Stimulated activated CD8-positive, alpha-beta memory T cell treated with anti-CD3 and anti-CD28 coated beads, Interleukin-7, amount 100 ng/mL, for 24 hours (primary cell): ENCODE measurements at places on chromosomes 6 and 20.

DNA sequence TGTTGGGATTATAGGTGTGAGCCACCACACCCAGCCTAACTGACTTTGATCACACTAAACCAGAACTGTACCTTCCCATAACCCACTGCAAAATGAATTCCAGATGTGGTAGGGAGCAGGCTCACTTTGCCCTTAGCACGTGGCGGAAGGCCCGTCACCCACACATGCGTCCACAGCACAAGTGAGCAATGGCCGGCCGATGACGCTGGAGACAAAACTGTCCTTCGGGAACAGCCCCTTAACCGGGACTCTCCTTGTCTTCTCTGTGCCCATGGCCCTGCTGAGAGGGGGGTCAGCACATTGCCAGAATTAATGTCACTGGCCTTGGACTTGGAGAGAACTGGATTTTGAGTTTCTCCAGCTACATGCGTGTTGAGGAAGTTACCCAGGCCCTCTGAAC, 107.2 kb downstream of the TOX2 start:
- no peak for DNase-seq

GRCh38 chr20:54062812-54063280, 7.5 kb downstream of the BCAS1 start:
- DNase-seq, result no peak

DNA sequence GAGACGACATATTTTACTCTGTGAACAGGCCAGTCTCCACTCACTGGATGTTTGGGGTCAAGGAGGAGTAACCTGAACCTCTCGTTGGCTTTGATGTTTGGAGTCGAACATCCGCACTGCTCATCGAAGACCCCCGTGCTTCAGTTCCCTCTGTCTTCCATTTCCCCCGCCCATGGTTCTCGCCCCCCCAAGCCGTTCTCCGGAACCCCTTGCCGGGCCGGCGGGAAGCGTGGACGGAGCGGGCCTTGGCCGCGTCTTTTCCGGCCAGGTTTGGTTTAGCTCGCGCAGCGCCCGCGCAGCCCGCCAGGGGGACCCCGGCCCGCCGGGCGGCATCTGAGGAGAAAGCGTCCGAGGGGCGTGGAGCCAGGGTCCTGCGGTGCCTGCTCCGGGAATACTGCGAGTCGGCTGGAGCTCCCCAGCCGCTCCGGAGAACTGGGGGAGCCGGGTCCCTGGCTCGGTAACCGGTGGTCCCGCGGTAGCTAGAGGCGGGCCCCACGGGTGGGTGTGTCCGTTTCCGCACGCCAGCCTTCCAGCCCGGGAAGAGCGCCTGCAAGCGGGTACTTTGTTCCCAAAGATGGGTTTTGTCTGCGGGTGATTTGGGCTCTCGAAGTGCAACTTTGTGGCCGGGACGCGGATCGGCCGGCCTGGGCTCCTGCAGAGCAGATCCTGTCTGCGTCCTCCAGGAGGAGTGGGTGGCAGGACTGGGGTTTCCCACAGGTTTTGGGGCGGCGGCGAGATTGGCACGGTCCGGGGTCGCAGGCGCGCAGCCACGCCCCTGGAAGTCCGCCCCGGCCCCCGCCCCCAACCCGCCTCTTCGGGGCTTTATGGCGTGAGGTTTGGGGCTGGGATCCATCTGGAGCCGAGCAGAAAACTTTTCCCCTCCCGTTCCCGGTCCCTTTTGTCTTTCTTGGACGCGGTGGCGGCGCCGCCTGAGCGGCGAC, at the start of gene TMEM200A:
TSS of gene TMEM200A (plus strand) at position 852 of the 941 bp plus-strand sequence. CDS start 74,406 bp downstream, outside the sequence.
- peak; percentile 25 for DNase-seq

DNA sequence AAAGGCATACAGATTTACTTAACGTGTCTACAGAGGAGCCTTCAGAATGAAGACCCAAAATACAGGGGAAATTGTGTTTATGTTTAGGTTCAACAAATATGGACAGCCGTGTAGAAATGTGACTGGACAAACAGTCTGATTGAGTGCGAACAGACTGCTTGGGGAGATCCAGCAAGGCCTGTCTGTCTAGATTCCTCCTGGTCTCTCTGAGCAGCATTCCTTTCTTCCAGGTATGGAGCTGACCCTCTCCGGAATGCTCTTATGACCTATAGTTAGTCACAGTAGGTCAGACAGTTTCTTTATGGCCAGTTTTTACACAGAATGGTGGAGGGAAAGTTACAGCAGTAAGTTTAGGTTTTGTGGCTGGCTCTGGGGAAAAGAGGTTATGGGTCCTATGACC, 9.0 kb downstream of the RIN2 start:
- no peak for DNase-seq

DNA sequence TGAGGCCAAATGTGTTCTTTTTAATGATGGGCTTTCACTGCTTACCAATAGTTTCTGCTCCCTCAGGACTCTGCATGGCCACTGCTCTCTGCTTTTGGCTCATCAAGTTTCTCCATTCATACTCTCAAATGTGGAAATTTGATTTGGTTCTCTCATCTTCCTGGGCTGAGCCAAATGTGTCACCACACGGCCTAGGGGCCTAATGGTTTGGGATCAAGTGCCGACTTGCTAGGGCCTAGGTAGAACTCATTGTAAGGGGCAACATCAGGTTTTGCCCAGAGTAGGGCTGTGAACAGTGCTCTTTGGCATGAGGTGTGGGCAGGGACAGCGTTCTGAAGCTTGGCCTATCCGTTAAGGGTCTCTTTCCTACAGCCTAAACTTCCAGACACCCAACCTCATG, 3.9 kb upstream of the MRPS10 start:
- no peak for DNase-seq

DNA sequence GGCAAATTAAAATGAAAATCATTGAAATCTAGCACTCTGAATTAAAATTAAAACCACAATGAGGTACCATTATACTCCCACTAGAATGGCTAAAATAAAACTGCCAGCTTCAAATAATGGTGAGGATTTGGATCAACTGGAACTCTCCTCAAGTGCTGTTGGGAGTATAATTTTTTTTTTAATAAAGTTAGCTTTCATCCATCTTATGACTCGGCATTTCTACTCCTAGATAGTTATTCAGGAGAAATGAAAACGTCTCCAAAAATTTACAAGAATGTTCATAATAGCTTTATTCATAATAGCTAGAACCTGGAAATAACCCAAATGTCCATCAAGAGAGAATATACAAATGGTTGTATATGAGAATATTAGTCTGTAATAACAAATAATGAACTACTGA, 63.2 kb downstream of the ASXL1 start:
- DNase-seq, result no peak

DNA sequence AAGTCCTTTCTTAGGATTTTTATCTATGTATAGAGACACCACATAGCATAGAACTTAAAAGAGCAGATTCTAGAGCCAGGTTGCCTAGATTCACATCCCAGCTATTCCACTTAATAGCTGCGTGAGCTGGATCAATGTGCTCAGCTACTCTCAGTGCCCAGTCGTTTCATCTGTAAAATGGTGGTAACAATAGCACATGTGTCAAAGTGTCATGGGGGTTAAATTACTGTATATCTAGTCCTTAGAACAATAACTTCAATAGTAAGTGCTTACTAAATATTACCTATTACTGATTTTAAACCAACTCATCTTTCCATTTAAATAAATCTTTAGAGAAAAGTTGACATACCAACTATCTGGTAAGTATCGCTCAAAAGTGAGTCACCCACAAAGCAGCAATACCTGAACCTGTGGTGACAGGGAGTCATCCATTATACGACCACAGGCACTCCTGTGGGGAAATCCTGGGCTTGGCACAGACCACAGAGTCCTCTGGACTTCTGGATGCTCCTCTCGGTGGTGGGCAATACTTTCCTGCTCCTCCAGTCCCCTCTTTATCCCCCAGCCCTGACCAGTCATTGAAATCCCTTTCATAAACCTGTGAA, 154.8 kb downstream of the PDSS2 start:
- DNase-seq, result no peak

GRCh38 chr6:146191612-146192011, 162.8 kb downstream of the GRM1 start:
- no peak for DNase-seq

DNA sequence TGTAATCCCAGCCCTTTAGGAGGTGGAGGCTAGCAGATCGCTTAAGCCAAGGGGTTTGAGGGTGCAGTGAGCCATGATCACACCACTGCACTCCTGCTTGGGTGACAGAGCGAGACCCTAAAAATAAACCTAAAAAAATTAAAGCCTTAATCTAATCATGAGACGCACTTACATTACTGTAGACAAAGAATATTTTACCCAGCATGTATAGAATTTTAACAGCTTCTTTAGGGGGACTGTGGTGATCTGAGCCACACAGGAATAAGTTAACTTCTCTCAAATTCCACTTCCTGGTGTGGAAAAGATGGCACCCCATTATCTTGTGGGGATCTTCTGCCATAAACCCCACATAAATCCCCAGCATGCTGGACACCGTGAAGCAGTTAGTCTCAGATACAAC, 2.3 kb upstream of the OOEP start:
- no peak for DNase-seq

DNA sequence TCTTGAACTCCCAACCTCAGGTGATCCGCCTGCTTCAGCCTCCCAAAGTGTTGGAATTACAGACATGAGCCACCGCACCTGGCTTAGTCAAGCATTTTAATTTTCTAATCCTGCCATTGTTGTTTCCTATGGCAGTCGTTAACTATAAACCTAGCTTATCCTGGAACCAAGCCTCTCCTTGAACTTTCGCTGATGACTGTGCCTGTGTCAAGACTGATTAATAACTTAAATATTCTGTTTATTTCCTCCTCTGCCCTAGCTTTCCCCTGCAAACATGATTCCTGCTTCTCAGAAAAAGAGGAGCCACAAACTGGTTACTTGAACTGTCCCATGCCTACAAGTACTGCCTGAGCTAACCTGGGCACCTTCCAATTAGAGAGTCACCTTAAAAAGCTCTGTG, 1.5 kb downstream of the VNN1 start:
- no peak for DNase-seq

- no peak for DNase-seq
Measured at GRCh38 chr6:169967687-169968086, 216.3 kb downstream of the ERMARD start.

GRCh38 chr6:105804424-105804823, 281.7 kb upstream of the PRDM1 start:
- DNase-seq, result no peak

GRCh38 chr6:37480951-37481534, 18.6 kb downstream of the CCDC167 start:
- no peak for DNase-seq

DNA sequence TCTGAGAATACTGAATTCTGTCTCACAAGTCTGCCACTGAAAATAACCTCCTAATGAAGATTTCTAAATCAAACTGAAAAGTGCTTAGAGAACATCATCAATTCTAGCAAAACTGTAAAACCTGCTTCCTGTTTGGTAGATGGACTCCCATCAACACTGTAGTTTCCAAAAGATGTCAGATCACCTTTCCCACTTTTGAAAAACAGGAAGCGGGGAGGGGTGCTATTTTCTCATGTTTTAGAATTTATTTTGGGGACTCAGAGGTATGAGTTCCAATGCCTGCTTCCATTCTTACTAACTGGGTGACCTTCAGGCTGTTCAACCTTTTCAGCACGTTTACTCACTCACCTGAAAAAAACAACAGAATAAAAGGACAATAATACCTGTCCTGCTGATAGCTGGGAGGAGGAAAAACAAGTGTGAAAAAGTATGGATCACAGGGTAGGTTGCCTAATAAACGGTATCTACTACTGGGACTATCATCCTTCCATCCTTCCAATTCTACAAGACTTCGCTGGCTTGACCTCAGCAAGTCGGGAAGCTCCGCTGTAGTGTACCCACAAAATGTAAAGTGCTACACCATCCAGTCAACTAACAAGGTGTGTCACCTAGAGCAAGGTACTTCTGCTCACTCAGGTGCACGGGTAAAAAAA, 1.1 kb downstream of the ATP5F1E start:
- DNase-seq, result no peak

DNA sequence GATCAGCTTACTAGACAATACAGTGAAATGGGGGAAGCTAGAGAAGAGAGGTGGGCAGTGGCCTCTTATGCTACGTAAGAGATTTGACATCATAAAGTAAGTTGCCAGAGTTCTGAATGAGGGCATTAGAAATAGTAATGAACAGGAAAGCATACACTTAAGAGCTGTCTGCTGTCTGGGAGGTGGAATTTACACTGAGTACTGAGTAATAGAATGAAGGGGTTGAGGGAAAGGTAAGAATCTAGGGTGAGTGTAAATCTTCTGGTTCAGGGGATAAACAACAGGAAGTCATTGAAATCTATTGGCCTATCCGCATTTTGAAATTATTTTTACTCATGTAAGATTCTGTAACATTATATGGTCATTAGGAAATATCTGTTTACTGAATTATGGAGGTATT, 35.8 kb downstream of the HLA-DMB start:
- DNase-seq, result no peak

- no peak for DNase-seq
Measured at GRCh38 chr6:132161283-132161682, 210.1 kb upstream of the CCN2 start.

GRCh38 chr6:22828179-22829062, 259.1 kb downstream of the HDGFL1 start:
- no peak for DNase-seq

DNA sequence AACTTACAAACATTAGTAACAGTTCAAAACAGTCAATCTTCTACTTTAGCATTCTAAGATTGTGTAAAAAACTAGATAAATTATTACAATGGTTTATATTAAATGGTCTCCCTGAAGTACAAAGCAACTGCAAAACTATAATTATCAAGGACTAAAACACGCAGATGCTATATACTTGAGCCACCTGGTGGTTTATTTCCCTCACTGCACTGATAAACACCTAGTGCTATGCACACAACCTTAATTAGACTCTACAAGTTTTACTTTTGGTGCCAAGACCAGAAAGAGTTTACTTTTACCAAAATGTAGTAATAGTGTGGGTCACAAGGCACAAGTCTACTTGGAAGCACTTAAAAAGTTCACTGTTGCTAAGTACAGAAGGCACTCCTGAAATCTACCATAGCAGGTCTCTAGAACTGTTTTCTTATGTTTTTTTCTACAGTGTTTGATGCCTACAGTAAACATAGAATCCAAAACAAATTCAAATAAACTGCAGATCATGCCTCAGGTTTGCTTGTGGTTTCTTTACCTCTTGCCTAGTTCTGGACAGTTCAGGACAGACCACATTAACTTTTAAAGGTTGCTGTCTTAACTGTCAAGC, 49.2 kb downstream of the GMDS start:
- DNase-seq, result no peak

DNA sequence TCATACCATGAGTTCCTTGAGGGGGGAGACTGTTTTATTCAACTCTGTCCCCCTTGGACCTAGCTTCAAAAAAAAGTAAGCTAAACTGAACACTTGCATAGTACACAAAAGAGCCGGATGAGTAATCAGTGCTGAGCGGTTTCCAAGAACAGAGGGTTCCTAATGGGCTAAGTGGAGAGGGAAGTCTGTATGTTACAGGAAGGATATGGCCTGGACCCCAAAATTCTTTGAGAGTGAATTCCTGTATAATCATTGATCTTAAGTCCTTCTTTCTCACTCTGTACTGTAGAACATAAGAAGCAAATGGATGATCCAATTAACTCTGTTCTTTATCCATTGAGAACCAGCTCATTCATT, 324.7 kb upstream of the CNR1 start:
- no peak for DNase-seq

- DNase-seq, result no peak
Measured at GRCh38 chr20:33065785-33066184, 12.1 kb downstream of the BPIFB3 start.
